ENCODE measurements at places on chromosomes 1 and 21.

GRCh38 chr1:47067097-47067594 is at the start of gene CYP4Z1:
CYP4Z1 (plus strand) TSS chr1:47067231; CDS start chr1:47067491, 260 bp downstream.
- no peak for ATAC-seq

DNA sequence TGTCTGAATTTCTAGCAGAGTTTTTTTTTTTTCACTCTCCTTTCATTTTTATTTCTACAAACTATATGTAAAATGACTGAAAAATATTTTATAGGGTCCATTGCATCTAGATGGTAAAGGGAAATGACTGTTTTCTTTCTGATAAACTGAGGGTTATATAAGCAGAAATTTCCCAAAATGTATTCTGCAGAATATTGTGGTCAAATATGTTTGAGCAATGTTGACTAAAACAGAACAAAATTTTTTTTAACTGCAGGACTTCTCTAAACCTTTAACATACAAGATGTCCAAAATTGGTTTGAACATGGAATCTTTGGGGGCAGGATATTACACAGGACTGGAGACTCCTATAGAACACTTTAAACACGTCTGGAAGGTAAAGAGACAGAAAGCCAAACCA is 190.5 kb downstream of the TOMM20 start:
- ATAC-seq = no peak

GRCh38 chr1:53655931-53656746 is 82.8 kb downstream of the GLIS1 start:
- no peak for ATAC-seq

GRCh38 chr1:89129911-89130310 is 4.0 kb upstream of the GBP2 start:
- no peak for ATAC-seq

DNA sequence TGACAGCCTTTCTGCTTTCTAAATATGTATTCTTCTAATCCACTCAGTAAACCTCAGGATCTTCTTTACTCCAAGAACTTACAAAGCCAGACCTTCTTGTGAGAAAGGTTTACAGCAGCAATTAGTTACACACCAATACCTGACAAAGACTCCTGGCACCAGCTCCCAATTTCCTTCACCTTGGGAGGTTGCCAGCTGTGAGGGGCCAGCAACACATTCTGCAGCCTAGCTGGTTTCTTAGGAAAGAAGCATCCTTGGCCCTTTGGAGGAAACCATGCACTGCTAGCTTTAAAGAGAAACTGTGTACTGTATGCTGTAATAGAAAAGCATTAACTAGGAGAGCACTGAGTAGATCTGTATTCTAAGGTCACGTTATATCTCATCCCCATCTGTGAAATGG is 10.8 kb downstream of the FYB2 start:
- no peak for ATAC-seq

DNA sequence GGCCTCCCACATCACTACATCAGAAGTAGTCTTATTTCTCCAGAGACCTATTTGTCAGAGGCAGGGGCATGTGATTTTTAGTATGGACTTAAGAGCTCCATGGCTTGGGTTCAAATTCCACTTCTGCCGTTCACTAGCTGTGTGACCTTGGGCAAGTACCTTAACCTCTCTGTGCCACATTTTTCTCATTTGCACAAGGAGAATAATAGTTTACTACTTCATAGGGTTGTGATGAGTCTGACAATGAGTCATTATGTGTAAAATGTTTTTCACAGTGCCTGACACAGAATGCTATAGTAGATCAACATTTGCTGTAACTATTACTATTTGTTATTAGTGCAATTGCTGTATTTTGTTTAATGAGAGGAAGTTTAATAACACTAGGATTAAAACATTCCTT is 200.6 kb downstream of the PRDM2 start:
- ATAC-seq = no peak

GRCh38 chr1:217627431-217627830 is 3.5 kb downstream of the GPATCH2 start:
- no peak for ATAC-seq

GRCh38 chr21:28485301-28486022 is 507.2 kb downstream of the LTN1 start:
- no peak for ATAC-seq

GRCh38 chr1:113109908-113110554 is 37.0 kb downstream of the LRIG2 start:
- no peak for ATAC-seq

GRCh38 chr1:229225331-229225782 is 45.6 kb upstream of the RAB4A start:
- no peak for ATAC-seq

DNA sequence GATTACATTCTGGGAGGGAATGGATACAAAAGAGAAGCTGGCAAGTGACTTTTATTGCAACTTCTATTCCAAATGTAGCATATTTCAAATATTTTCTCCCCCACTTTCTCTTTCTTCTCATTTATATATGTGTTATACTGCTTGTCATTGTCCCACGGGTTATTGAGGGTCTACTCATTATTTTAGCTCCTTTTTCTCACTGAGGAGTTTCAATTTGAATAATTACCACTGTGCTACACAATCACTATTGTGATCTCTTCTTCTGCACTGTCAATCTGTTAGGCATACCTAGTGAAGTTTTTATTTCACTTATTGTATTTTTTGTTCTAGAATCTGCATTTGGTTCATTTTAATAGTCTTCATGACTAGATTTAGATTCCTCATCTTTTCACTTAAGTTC is 339.7 kb downstream of the PTPRC start:
- peak; percentile 41 for ATAC-seq

GRCh38 chr1:178189814-178190213 is 95.9 kb downstream of the RASAL2 start:
- no peak for ATAC-seq

- ATAC-seq = no peak
Observed at GRCh38 chr1:231334079-231334666, 3.5 kb downstream of the EXOC8 start.

Measured in activated CD4-positive, CD25-positive, alpha-beta regulatory T cell treated with anti-CD3 and anti-CD28 coated beads, Interleukin-2, amount 50 U/mL, for 24 hours (primary cell).